ENCODE measurements at places on chromosomes 3 and 15.

GRCh38 chr15:95252404-95252803, 1021.0 kb downstream of the MCTP2 start:
- DNase-seq: no peak

GRCh38 chr3:45442679-45443253, 54.4 kb downstream of the LARS2 start:
- no peak for DNase-seq

- DNase-seq: no peak
These were observed 19.3 kb downstream of the DNASE1L3 start for GRCh38 chr3:58191361-58191991.

DNA sequence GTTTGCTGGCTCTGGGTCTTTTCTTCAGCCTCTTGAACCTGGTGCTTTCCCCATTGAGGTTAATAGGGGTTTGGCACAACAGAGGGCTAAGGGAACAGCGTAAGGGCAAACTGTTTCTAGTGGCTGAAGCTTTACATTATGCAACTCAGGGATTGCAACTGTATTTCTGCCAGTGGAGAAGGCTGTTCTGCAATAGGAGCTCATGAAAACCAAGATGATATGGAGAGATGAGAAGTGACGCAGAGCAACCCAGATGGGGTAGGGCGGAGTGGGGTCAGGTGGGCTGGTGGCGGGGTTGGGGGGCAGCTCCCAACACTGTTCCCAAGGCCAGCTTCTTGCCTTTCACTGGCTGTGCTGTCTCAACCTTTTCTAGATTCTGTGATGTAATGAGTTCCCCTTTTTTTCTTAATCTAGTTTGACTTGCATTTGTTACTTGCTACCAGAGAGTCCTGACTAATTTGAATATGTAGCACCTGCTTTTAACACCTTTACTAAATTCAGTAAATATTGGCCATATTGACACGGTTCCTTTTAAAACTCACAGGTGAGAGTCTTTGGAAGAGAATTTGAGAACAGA, 7.2 kb downstream of the GXYLT2 start:
- DNase-seq: no peak

DNA sequence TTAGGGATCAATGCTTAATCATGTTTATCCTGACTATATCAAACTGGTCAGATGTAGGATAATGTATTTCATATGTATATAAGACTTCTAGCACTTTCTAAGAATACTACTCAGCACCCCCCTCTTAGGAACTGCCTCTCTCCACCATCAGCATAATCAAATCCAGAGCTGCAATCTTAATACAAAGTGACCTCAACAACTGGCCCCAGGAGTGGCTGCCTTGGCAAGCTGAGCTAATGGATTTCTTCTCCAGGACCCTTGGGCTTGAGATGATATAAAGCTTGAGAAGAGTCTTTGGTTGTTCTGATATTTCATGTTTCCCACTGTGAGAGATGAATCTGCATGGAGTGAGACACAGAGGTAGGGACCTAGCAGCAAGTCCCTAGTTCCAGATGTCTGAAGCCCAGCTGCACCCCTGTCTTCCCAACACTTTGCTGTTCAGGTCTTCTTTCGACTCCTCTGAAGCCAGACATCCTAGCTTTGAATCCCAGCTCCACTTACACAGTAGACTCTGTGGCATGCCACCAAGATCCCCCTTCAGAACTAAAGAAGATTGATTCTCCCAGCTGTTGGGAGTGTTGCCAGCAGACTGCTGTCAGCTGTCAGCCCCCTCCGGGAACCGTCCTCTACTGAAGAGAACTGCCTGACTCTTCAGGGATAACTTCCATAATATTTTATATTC, 309.3 kb upstream of the UBE2E2 start:
- DNase-seq: no peak

- no peak for DNase-seq
These were observed 27.7 kb downstream of the OXSM start for GRCh38 chr3:25817638-25818037.

GRCh38 chr3:54891540-54891897, 36.3 kb downstream of the LRTM1 start:
- DNase-seq: no peak

DNA sequence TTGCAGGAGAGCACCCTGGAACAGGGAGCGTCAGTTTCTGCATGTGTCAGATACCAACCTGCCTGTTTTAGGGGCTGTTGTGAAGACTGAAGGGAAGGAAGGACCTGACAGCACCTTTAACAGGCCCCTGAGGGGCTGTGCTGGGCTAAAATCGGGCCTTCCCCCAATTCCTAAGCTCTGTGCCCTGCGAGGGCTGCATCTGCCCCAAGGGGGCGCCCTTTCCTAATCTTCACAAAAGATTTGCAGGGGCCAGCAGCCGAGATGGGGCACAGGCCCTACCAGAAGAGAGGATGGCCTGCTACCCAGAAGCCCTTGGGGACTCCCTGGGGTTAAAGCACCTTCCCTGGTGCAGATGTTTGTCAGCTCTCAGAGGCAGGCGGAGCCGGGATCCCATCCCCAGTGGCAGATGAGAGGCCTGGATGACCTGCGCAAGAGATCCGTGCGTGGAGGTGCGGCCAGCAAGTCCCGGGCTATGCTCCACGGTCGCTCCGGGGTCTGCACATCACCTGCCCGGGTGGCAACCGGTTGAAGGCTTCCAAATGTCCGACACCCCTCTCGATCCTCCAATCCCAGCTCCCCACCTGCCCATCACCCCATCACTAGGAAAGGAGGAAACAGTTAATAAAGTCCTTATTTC, 53.6 kb downstream of the RHCG start:
- DNase-seq: peak; percentile 11

- DNase-seq: no peak
These were observed 516.7 kb upstream of the MDFIC2 start for GRCh38 chr3:70829092-70829491.

GRCh38 chr15:67785431-67785830, 39.9 kb upstream of the SKOR1 start:
- no peak for DNase-seq

GRCh38 chr3:63976872-63977200, 46.5 kb downstream of the PSMD6 start:
- DNase-seq: no peak

DNA sequence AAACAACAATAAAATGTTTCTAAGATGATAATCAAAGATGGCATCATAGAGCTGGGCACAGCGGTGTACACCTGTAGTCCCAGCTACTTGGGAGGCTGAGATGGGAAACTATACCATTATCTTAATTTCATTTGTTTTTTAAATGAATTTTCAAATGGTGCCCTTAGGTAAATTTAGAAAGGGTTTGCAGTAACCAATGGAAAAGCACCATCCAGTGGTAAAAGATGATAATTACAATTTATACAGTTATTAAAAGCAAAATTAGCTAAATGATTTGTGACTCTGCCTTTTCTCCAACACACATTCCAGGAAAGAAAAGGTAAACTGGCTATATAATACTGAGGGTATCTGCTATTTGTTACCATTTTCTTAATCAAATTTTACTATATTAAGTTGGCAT, 14.4 kb upstream of the ANKRD28 start:
- no peak for DNase-seq

DNA sequence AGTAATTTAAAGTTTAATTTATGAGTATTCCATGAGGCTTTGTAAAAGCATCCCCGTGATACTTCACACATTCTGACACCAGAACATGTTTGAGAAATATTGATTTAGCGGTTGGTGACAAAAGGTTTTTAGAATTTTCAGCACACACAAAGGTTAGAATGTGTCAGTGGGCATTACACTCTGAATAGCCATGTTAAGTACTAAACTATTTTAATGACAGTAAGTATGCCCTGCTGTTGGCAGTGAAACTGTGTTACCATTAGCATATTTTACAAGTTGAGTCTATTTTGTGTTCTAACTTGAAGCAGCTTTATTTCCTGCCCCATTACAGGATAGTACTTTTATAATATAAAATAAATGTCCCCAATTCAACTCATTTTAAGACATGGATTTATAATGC, 66.5 kb downstream of the ADAMTSL3 start:
- no peak for DNase-seq

GRCh38 chr3:7576071-7576470, 715.2 kb downstream of the GRM7 start:
- DNase-seq: no peak

GRCh38 chr15:92413510-92413909, 19.8 kb downstream of the ST8SIA2 start:
- DNase-seq: no peak

DNA sequence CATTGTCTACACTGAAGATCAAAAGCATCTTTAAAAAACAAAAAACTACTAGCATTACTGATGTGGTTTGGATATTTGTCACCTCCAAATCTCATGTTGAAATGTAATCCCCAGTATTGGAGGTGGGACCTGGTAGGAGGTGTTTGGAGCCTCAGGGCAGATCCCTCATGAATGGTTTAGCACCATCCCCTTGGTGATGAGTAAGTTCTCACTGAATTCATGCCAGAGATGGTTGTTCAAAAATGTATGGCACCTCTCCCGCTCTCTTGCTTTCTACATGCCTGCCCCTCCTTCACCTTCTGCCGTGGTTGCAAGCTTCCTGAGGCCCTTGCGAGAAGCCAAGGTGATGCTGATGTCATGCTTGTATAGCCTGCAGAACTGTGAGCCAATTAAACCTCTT, 136.6 kb upstream of the FHIT start:
- DNase-seq: no peak

DNA sequence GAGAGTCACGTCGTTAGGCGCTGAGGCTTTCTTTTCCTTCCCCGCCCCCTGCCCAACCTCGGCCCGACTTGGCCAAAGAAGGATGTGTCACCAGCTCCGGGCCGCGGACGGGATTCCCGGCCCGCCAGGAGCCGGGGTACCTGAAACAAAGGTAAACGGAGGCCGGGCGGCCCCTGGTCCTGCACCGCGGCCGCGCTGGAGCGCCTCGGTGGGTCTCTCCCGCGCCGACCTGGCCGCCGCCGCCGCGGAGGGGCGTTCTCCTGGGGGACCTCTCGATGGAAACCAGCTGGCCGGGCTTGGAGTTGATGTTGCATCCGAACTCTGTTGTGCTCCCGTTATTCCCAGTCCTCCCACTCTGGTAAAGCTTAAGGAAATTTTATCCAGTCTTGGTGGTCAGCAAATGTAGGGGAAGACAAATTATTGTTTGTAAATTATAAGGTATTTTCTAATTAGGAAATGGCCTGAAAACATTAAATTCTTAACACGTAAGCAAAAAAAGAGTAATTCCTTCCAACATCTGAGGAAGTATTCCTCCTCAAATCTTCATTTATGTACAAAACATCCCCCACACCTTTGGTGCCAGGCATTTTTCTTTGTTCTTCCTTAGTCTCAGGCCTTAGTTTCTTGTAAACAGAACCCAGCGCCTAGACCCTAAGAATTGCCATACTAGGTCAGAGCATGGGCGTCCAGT, 888 bp downstream of the PPP2R3A start:
- DNase-seq: no peak

DNA sequence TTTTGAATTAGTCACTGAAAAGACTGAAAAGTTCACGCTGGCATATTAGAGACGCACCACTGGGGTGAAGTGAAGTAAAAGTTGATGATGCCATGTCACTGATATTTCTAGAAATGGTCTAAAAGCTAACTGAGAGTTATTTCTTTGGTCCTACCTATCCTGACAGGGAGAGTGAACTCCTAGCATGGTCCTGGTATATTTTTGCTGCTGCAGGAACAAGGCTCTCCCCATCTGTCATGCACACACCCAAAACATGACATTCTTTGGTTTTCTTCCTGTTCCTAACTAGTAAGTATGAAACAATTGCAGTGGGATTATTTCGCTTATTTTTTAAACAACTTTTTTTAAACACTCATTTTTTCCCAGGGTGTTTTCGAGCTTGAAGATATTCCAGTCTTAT, 466.7 kb downstream of the ERC2 start:
- no peak for DNase-seq

GRCh38 chr3:25515171-25515570, 87.1 kb downstream of the RARB start:
- DNase-seq: no peak

- no peak for DNase-seq
These were observed 26.0 kb downstream of the ACAP2 start for GRCh38 chr3:195416795-195417194.

DNA sequence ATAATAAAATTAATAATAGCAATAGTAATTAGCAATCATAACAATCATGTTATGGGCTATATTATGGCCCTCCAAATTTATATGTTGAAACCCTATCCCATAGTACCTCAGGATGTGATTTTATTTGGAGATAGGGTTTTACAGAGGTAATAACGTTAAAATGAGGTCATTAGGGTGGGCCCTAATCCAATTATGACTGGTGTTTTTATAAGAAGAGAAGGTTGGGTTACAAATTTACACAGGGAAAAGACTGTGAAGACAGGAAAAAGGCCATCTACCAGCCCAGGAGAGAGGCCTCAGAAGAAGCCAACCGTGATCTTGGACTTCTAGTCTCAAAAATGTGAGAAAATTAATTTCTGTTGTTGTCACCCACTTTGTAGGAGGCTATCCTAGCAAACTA, 353.1 kb downstream of the CHL1 start:
- DNase-seq: no peak

DNA sequence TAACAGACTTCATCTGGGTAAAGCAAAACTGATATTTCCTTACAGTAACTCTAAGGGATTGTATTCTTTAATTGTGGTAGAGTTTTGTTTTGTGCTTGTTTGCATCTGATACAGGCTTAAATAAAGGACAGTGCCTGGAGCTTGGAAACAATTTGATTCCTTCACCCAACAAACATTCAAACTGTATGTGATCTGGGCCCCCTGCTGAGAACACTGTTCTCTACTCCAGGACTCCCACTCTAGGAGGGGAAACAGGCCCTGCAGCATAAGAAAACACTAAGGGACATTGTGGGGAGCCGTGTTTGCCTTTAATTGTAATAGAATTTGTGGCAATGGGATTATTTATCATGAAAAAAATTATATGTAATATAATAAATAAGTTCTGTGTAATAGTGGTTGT, 56.9 kb downstream of the CTDSPL start:
- DNase-seq: no peak
